ENCODE measurements at places on chromosomes 1 and 21.

DNA sequence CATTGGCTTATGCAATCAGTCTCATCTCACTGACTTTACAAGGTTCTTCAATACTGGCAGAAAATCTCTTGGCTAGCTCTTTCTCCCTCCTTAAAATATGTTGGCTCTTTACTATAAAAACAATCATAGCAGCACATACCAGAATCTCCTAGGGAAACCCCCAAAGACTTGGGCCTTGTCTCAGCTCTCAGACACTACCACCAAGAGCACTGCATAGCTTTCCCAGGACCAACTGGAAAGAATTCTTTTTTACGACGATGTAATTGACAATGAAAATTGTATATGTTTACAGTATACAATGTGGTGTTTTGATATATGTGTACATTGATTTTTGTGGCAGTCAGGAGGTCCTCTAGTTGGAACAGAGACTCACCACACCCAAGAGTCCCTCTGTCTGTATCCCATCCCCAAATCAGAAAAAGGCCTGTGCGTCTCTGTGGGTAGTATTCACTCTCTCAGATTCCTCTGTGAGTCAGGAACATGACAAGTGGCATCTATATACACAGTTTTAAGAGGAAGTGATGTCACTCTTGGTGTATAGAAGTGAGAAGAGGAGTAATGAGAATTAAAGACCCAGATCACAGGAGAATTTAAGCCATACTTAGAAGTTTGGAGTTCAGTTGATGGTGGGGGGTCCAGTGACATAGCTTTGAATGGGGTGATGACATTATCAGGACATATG, 21.1 kb downstream of the SMAP2 start:
- no peak for DNase-seq

- DNase-seq = no peak
Measured at GRCh38 chr1:86461482-86461881, 7.2 kb upstream of the CLCA1 start.

DNA sequence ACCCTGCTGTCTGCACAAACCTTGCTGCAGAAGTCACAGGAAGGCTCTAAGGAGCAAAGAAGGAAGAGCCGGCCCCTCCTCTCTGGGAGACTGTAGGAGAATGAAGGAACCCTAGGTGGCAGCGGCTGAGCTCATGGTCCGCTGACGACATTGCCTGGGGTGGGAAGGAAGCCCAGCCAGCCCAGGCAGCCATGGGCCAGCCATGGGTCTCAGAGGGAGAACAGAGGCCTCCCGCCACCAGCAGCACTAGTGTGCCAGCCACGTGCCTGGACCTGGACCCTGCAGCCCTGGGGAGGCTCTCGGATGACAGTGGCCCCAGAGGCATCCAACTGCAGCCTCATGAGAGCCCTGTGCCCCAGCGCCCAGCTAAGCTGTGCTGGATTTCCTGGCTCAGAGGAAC, 49.2 kb upstream of the POFUT2 start:
- peak; percentile 52 for DNase-seq

DNA sequence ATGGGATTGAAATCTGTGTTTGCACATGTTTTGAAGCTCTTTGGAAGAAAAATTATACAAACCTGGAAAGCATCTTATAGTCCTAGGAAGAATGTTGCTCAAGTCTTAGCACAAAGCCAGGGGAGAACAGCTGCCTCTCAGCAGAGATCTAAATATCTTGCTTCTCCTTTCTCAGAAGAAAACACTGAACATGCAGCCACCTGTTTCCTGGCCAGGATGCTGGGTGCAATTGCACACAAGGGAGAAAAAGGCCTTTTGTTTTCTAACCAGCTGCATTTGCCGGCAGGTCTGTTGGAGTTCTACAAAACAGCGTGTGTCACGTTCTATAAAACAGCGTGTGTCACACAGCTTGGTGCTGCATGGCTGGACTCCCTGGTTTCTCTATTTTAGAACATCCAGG, 259.6 kb upstream of the PLD5 start:
- DNase-seq = no peak

DNA sequence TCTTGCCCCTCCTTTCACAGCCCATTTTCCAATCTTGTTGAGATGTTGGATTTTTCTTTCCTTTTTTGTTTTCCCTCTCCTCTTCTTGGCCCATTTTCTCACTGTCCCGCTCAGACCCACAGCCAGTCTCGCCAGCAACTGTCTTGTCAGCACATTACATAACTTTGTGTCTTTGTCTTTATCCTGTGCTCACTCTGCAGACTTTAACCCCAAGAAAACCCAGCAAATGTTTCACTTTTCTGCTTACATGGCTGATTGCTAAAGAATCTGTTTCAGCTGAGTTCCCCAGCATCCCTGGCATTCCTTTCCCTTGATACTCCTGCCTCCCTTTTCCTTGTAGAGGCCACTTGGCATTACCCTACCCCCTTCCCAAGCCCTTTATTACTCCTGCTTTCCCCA, 74.6 kb downstream of the ZNF648 start:
- DNase-seq = no peak

DNA sequence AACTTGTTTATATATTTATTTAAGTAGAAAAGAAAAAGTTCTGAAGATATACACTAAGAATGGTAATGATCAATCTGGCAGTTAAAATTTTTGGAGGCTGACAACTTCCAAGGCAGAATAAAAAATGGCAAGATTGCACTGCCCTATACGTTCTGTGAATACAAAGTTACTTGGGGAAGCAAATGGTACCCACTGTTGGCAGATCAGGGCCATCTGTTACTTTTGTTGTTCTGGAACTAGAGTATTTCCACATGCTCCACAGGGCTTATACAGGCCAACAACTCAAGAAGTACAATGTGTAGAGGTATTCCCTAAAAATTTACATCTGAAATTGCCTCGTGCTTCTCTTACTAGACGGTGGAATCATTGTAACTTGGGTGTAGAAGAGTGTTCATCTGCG, 53.2 kb downstream of the AHCTF1 start:
- no peak for DNase-seq

DNA sequence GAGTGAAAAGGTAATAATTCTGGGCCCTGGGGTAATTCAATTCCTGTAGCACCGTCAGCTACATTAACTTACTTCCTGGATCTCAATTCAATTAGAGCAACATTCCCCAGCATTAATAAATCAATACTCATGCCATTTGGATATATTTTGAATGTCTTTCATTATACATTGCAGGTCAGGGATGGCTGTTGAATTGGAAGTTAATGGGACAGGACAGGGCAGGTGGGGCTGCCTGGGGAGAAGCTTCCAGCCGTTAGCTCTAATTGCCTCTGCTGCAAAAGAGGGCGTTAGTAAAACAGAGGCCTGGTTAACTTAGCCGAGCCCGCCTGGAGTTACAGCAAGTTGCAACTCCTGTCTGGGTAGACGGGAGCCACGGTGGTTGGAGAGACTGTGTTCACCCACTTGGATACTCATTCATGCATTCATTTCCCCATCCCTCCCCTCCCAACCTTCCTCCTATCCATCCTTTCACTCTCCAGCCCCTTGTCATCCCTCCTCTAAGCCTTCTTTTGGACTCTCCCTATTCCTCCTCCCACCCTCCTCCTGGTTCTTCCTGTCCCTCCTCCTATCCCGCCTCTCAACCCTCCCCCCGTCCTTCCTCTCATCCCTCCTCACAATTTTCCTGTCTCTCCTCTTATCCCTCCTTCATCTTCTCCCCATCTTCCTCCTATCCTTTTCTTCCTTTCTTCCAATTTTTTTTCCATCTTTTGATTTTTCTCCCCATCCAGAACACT, 137.6 kb upstream of the RUNX3 start:
- DNase-seq = no peak

DNA sequence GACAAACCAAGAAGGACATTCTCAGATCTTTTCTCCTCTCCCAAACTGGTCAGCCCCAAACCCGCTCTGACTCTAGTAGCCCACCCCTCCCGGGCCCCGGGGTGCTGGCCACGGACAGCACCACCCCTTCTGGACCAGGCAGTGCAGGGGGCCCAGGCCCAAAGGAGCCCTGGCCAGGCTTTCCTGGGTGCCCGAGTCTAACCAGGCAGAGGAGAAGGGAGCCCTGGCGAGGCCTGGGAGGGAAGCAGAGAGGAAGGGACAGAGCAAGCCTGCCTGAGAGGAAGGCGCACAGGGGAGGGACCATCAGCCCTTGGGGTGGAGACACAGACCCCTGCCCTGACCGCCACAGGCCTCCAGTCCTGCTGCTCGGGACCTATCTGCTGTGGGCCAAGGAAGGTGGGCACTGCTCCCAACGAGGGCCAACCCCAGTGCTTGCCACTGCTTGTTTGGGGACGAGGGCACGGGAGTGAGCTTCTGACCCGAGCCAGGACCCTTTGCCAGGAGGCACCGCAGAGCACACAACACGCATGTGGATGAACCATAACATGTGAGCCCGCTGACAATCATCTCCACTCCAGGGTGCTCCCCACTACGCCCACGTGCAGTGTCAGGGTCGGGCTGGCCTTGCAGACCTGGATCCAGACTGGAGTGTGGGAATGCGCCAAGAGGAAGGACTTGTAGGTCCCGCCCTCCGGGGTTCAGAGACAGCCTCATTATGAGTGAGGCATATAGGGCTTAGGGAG, 57.6 kb downstream of the KCNAB2 start:
- DNase-seq = no peak

DNA sequence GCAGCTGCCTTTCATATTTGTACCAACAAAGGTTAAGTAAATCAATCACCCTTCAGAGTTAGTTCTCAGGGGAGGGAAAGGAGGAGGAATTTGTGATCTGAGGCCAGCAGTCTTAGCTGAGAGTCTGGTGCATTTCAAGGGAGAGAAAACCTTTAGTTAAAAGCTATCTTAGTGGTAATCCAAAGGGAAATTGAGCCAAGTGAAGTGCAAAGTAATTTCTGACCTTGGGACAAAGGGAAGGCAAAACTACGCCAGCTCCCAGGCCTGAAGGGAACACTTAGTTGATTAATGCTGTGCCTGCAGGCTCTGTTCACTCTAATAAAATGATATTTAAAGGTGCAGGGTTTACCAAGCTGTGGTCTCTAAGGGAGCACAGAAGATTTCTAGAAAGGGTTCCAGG, 23.1 kb upstream of the FMOD start:
- no peak for DNase-seq

DNA sequence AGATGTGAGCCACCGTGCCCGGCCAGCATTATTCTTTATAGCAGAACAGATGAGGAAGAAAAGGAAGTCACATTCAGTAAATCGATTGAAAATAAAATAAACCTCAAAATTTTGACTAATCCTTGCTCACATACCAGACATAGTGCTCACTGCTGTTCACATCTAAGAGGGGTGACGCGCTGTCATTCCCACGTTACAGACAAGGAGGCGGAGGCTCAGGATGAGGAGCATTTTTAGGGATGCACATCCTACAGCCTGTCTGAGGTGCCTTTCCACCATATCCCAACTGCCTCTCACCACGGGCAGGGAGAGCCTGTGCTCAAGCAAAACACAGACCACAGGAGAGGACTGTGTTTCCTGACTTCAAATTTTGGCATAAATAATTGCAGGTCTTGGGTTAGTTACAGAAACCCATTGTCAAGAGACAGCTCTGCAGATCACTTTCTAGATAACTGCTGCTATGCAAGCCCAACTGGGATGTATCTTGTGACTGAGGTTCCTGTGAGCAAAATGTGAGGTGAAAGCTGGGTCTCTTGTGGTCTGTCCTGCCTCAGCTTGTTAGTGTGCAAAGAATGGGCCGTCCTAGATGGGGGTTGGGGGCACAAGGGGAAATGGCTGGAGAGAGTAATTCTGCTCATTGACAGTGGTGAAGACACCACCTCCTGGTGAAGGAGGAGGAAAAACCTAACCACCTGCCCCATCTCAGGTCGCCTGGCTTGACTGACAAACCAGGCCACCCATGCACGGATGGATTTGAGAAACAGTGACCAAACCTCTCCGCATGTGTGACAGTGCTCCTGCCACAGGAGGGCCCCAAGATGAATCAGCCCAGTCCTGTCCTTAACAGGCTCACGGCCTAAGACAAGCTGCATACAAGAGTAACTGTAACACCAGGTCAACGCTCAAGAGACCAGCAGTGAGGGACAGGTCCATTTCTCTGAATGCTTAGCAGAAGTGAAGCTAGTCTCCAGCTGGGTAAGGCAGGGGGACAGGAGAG, 8.2 kb downstream of the TNN start:
- DNase-seq = no peak

- DNase-seq = no peak
Measured at GRCh38 chr1:67367370-67368045, 59.8 kb downstream of the IL12RB2 start.

GRCh38 chr1:94768036-94768435, 52.1 kb upstream of the SLC44A3 start:
- no peak for DNase-seq

- no peak for DNase-seq
Measured at GRCh38 chr1:84031802-84032327, 32.9 kb upstream of the TTLL7 start.

DNA sequence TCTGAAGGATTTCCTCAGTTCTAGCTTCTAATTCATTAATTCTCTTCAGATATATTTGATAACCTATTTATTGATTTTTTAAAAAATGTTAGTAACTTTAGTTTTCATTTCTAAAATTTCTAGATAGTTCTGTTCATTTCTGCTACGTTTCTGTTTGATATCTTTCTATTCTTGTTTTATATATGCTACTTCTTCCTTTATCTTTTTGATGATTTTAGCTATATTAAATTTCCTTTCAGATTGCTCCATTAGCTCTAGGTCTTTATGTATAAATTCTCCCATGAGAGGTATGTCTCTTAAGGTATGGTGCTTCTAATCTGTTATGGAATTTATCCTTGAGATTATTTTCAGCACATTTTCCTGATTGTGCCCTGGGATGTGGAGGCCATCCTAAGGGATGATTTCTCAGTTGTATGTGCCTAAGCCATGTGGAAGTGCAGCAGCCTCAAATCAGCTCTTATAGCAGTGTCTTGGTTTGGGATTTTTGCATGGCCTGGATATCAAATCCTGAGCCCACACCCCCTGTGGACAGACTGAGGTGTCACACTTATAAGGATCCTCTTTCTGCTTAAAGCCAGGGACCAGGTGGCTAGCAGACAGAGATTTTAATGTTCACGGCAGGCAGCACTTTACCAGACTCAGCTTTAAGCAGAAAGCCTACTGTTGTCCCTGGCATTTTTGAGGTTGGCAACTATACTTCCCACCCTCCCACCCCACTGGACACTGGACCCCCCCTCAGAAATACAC, 6.2 kb upstream of the KCNQ4 start:
- no peak for DNase-seq

DNA sequence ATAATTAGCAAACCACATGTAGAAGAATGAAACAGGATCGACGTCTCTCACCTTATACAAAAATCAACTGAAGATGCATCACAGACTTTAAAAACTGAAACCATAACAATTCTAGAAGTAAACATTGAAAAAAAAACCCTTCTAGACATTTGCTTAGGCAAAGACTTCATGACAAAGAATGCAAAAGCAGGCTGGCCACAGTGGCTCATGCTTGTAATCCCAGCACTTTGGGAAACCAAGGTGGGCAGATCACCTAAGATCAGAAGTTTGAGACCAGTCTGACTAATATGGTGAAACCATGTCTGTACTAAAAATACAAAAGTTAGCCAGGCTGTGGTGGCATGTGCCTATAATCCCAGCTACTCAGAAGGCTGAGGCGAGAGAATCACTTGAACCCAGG, 1351.7 kb downstream of the MRPL39 start:
- DNase-seq = no peak
